ENCODE measurements at places on chromosomes 13 and 19.

DNA sequence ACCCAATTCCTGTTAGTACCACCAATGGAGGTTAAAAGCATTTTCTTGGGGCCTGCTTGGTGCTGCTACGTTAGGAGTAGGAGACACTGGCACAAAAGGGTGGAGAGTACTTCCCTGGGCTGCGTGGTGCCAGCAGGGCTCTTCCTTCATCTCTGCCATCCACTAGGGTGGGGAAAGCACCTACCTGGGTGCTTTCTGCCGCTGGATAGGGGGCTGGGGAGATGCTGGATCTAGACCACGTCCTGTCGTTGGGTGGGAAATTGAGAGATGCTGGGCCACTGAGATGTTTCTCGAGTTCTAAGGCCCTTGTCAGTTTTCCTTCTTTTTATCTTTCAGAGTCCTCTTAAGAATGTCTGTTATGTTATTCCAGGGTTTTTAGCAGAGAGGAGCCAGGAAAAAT, 6.7 kb upstream of the FCGBP start:
- no peak for DNase-seq

GRCh38 chr19:10654610-10655456, 687 bp downstream of the ILF3 start:
- DNase-seq: no peak

DNA sequence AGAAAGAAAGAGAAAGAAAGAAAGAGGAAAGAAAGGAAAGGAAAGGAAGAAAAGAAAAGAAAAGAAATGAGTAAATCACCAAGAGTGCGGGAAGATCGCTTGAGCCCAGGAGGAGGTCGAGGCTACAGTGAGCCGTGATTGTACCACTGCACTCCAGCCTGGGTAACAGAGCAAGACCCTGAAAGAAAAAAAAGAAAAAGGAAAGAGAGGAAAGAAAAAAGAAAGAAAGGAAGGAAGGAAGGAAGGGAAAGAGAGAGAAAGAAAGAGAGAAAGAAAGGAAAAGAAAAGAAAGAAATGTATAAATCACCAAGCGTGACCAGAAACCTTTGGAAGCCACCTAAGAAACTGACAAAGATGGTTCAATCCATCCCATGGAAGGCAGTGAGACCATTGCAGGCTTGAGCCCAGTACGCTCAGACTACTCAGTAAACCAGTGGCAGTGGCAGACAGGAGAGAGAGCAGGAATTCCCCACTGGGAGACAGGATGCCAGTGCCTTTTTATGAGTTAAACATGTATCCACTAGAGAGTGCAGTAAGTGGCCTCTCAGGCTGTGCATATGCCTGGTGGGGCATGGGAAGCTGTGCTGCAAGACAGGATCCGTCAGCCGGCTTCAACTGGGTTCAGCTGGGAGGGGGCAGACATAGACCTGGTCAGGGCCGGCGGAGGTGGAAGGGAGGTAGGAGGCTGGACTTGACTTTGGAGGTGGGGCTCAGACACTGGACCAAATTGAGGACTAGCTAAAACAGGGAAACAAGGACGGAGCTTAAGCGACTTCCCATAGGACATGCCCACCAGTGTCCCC, 4.8 kb downstream of the GPR42 start:
- no peak for DNase-seq

DNA sequence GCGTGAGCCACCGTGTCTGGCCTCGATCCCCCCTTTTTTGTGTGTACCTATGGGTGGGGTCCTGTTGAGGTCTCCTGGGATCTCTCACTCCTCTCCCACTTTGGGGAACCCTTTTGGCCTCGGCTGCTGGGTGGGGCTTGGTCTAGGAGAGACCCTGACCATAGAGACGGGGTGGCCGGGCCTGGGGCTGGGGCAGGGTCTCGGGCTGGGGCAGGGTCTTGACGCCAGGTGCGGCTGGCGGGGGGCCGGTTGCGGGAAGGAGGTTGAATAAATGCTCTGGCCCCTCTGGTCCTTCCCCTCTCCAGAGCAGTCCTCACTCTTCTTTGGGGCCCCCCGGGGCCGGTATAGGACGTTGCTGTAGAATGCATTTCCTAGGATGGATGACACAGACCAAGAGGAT, 9.7 kb downstream of the TMIGD2 start:
- DNase-seq: no peak

DNA sequence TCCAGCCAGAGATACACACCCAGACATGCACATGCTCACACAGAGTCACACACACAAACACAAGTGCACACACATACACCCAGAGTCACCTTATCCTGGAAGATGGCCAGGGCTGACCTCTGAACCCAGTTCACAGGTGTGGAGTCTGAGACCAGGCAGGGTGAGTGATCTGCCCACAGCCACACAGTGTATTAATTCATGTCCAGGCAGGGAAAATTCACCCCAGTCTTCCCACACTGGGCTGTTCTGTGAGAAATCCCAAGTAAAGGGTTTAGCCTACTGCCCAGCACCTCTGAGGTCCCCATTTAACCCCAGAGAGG, 2.0 kb downstream of the POU2F2 start:
- DNase-seq: no peak

GRCh38 chr13:93174260-93174659, 52.3 kb upstream of the GPC6 start:
- DNase-seq: no peak

- no peak for DNase-seq
Measured at GRCh38 chr19:39127812-39128515, 2.4 kb downstream of the PAK4 start.

DNA sequence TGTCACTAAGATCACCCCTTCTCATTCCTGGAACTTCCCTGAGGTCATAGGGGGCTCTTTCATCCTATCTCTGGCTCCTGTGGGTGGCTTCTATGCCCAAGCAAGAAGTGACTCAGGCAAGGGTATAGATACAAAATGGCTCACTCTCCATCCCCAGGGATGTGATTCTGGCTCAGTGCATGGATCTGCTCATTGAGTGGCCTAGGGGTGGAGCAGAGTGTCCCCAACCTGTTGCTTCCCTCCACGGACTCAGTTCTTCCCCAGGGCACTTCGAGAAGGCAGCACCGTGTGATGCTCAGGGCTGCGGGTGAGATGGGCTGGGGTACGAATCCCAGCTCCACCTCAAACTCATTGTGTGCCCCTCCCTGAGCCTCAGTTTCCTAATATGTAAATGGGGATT, 136.4 kb downstream of the PTPRS start:
- no peak for DNase-seq

GRCh38 chr19:16885166-16885565, 3.6 kb upstream of the F2RL3 start:
- no peak for DNase-seq

DNA sequence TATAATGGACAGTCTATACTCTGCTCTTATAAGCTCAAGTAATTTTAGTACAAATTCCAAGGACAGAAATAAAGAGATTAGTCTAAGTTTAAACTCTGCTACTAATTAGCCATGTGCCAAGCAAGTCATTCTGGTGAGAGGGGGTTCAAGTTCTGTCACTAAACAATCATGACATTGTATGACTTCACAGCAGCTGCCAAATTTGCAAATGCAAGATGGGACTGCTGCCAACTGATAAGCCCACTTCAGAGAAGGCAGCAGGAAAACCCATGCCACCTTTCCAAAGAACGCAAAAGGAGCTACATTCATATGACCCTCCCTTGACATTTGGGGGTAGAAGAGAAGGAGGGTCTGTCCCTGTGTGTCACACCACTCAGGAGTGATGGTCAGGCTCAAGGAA, 60.7 kb upstream of the RFXAP start:
- no peak for DNase-seq

DNA sequence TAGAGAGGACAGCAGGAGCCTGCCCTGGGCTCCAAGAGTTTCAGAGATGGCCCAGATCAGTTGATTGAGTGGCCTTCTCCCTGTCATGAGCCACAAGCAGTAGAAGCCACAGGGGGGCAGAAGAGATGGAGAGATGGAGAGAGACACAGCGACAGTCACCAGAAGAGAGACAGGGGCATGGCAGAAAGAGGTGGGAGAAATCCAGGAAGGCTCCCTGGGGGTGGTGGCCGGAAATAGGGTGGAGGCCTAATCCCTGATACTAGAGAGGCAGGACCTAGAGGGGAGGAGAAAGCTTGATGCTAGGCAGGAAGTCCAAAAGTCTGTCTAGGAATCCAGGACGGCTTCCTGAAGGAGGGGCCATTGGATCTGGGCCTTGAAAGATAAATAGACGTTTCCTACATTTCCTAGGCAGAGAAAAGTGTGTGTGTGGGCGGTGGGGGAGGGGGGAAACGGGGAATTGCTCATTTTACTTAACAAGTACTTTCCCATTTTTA, 9.6 kb upstream of the TPM4 start:
- no peak for DNase-seq

DNA sequence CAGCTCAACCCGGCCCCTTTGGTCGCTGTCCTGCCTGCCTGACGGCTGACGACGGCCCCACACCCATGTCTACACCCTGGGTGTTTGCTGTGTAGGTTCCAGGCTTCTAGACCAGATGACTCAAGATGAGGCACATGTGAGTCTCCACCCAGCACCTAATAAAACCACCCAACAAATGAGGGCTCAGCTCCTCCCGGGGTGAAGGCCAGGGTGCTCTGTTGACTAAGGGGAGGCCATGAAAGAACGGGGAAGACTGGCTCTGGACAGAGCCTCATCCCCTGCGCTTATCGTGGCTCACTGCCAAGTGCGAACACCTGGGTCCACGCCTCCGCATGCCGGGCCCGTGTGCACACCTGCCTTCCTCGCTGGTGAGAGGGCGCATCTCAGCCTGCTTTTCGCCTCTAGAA, 39.6 kb downstream of the COL4A2 start:
- DNase-seq: no peak

GRCh38 chr19:664913-665443, 2.0 kb upstream of the RNF126 start:
- no peak for DNase-seq

DNA sequence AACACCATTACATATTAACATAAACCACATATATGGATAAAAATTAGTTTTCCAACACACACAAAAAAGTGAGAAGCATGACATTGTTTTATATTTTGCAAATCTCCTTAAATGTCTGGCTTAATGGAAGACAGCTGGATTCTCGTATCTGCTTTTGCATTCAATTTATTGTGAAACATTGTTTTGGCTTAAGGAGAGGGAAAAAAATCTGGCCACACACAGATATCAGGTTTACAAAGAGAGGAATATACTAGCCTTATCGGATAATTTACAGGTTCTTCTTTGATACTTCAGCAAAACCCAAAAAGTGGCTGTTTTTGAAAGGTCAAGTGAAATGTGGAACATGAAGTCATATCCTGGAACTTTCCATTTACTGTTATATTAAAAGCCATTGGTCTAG, 523.5 kb upstream of the ARGLU1 start:
- DNase-seq: no peak

DNA sequence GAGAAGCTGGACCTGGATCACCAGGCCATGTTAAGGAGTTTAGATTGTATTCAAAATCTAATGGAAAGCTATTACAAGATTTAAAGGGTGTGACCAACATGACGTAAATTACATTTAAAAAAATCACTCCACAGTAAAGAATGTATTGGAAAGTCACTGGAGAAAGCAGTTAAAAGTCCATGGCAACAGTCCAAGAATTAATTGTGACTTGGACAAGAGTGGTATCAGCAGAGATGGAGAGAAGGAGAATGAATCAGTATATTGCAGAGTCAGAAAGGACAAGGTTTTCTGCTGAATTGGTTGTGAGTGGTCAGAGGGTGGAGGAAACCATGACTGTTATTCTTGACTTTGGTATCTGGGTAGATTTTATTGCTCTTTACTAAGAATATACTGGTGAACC, 535.1 kb upstream of the SLITRK1 start:
- no peak for DNase-seq

DNA sequence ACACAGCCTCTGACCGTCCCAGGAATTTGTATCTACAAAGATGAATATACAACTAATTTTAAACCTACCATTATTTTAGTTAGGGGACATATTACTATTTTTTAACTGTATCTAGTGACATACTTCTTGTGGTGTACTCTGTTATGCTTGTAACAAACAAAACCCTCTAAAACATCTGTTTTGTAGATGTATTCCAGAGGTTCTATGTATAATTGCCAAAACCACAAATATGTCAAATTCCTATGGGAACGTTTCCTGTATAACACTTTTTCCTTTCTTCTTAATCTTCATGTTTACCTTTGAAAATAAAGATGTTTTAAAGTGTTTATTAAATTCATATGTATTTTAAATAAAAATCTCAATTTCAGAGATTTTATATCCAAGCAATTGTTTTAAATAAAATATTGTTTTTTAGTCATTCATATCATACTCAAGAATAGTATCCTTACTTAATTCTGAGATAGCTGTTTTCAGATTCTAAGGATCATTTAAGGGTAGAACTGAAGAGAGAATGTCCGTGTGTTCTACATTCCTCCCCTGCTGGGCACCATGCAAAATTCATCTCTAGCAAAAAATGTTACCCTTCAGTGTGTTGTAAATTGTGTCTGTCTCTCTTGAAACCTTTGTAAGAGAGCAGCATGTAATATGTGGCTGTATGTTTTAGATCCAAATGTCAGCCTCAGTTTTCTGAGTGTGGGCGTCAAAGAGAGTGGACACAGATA, 1327.7 kb downstream of the EFNB2 start:
- DNase-seq: no peak

- DNase-seq: no peak
Measured at GRCh38 chr13:22629374-22629773, 551.4 kb upstream of the SGCG start.

DNA sequence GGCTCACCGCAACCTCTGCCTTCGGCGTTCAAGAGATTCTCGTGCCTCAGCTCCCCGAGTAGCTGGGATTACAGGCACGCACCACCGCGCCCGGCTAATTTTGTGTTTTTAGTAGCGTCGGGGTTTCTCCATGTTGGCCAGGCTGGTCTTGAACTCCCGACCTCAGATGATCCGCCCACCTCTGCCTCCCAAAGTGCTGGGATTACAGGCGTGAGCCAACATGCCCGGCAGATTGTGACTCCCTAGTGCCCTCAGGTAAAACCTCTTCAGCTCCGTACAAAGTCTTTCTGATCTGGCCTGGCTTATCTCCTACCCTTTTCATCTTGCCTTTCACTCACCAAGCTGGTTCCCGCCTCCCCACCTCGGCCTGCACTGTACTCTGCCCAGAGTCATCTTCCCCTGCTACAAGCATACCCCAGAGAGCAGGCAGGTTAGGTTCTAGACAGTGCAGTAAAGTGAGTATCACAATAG, 15.0 kb downstream of the BICRA start:
- no peak for DNase-seq

- DNase-seq: no peak
Measured at GRCh38 chr13:113358653-113359190, 5.2 kb downstream of the GRTP1 start.

GRCh38 chr19:33690378-33691029, 68.8 kb downstream of the CHST8 start:
- no peak for DNase-seq

GRCh38 chr13:52849291-52850071, 1.0 kb upstream of the PCDH8 start:
- no peak for DNase-seq

GRCh38 chr19:48556163-48556562, 4.2 kb downstream of the SULT2B1 start:
- DNase-seq: no peak

- no peak for DNase-seq
Measured at GRCh38 chr19:7844405-7844804, 14.4 kb downstream of the EVI5L start.

DNA sequence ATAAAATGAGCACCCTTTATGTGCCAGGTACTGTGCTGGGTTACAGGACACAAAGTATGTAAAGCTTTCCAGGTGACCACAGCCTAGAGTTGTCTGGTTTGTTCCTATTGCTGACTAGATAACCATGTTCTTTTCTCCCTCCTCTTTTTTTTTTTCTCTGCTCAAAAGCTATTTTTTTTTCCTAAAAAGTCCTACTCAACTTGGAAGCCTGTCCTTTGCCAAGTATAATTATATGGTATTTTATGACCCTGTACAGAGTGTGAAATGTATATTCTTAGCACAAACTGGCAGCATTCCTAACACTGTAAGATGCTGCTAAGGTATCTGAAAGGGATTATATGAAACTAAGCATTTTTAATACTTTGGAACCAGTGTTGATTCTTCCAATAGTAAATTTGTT, 171.0 kb downstream of the GPC6 start:
- no peak for DNase-seq
